ENCODE measurements at places on chromosomes 11 and 22. TPM values are rescaled to one million over a fixed set of nuclear protein-coding genes. Genes with fewer than 3 reads are reported as not detected.

The POU2AF1 gene
- not detected for total RNA-seq

The BCR gene
- total RNA-seq = 55.8 TPM

The LTBP3 gene
- total RNA-seq = 55.6 TPM

The NCAM1 gene
- 4.6 TPM for total RNA-seq

The IFITM1 gene
- total RNA-seq = 25.3 TPM

The TUBA8 gene
- total RNA-seq = 0.66 TPM

The STK33 gene
- total RNA-seq = 0.57 TPM

The GLYAT gene
- total RNA-seq = not detected

The MAPK8IP2 gene
- total RNA-seq = 0.14 TPM

The SLC22A8 gene
- total RNA-seq = not detected

The SAMM50 gene
- total RNA-seq = 51.1 TPM

The SERPING1 gene
- total RNA-seq = 16.4 TPM

The SCN3B gene
- 0.22 TPM for total RNA-seq

The LRFN4 gene
- total RNA-seq = 11.6 TPM

The CCDC87 gene
- 0.29 TPM for total RNA-seq

The LYVE1 gene
- not detected for total RNA-seq

The C11orf91 gene
- total RNA-seq = not detected

The OR51I1 gene
- not detected for total RNA-seq

The H19 gene
- total RNA-seq = 5.2 TPM

The CLCF1 gene
- 5.2 TPM for total RNA-seq

The MMP8 gene
- total RNA-seq = not detected

The MADD gene
- total RNA-seq = 36.1 TPM

The SYCE3 gene
- not detected for total RNA-seq

The SLC7A4 gene
- 0.14 TPM for total RNA-seq

The CARD18 gene
- total RNA-seq = 11.2 TPM

The ATP5MG gene
- 28.5 TPM for total RNA-seq

The TMEM191C gene
- 0.88 TPM for total RNA-seq

The LSP1 gene
- total RNA-seq = not detected

The TTC38 gene
- total RNA-seq = 47.4 TPM

The SYT9 gene
- 0.43 TPM for total RNA-seq

The SBF1 gene
- 110 TPM for total RNA-seq

The OR51G2 gene
- not detected for total RNA-seq

The FAM180B gene
- total RNA-seq = not detected

The LTO1 gene
- total RNA-seq = 32.6 TPM

The TSPAN32 gene
- total RNA-seq = not detected

The CBL gene
- 12.7 TPM for total RNA-seq

The YAP1 gene
- total RNA-seq = 255 TPM

The SIPA1 gene
- 72.3 TPM for total RNA-seq

The OR8B8 gene
- not detected for total RNA-seq

The MRGPRE gene
- not detected for total RNA-seq

The PARVG gene
- total RNA-seq = not detected

The RIC3 gene
- total RNA-seq = not detected

The MMP13 gene
- 0.14 TPM for total RNA-seq

The MIOX gene
- total RNA-seq = not detected

The FERMT3 gene
- 10.2 TPM for total RNA-seq

The RIBC2 gene
- total RNA-seq = 0.44 TPM

The KCNQ1 gene
- not detected for total RNA-seq

The KRTAP5-7 gene
- total RNA-seq = not detected

The ANO9 gene
- not detected for total RNA-seq

The OR8G1 gene
- total RNA-seq = not detected

The CD248 gene
- 123 TPM for total RNA-seq

The DLG2 gene
- 0.44 TPM for total RNA-seq

The LMO2 gene
- 1.0 TPM for total RNA-seq

The SLC17A6 gene
- not detected for total RNA-seq

The FOLR1 gene
- total RNA-seq = not detected

All from placental pericyte (primary cell).